ENCODE measurements at places on chromosomes 2 and 18. TPM values are rescaled to one million over a fixed set of nuclear protein-coding genes. Genes with fewer than 3 reads are reported as not detected.

GRCh38 chr18:48735080-48735676 is 196.3 kb downstream of the CTIF start:
- DNase-seq, result no peak

The POTEE gene
- total RNA-seq, result 0.40 TPM

The ZNF236 gene
- 23.0 TPM for total RNA-seq

GRCh38 chr2:46831051-46831868 is 84.3 kb downstream of the MCFD2 start:
- no peak for DNase-seq

DNA sequence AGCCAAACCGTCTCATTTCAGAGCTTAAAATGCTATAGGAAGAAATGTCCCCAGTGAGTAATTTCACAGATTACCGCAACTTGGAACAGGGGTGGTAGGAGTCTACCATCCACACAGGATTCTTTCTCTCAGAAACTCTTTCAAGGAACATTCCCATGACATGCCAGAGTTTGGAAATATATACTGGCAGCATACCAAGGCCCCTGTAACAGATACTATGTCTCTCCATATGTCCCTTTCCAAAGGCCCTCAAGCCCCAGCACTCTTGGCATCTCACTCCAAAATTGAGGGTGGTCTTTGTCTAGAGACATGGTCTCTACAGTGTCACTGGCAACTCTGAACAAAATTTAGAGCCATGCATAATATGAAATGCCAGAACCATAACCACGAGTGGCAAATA is 11.0 kb downstream of the FIGLA start:
- DNase-seq, result no peak

GRCh38 chr2:11571170-11571569 is 37.3 kb downstream of the GREB1 start:
- no peak for DNase-seq

The VIT gene
- total RNA-seq, result 1.5 TPM

DNA sequence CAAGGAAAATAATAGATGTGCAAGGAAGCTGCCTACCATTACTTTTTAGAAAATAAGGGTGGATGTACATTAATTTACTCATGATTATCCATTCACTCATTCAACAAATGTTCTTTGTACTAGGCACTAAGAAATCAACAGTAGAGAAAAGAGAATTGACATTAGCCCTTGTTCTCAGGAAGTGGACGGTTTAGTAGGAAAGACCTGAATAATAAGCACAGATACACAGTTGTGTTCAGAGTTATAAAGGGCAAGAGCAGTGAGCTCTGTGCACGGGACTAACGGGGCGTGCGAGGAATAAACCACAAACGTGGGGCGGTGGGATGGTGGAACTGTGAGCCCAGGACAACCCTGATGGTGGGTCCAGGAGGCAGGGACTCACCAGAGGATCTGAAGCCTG is 94.4 kb upstream of the MBOAT2 start:
- no peak for DNase-seq

GRCh38 chr18:79608999-79609461 is 70.6 kb upstream of the CTDP1 start:
- no peak for DNase-seq

The GLI2 gene
- total RNA-seq, result 9.9 TPM

DNA sequence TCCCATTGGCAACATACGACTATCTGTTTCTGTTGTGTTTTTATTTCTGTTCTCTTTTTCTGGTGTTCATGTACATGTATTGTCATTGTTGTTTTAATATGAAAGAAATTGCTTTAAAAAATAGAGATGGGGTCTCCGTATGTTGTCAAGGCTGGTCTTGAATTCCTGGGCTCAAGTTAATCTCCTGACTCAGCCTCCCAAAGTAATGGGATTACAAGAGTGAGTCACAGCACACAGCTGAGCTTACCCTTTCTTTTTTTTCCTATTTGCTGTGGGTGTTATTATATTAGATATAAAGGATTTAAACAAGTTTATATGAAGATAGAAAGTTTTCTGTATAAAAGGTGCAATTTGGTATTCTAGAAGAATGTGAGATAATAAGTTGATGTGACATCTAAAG is 554.6 kb downstream of the DSC3 start:
- no peak for DNase-seq

DNA sequence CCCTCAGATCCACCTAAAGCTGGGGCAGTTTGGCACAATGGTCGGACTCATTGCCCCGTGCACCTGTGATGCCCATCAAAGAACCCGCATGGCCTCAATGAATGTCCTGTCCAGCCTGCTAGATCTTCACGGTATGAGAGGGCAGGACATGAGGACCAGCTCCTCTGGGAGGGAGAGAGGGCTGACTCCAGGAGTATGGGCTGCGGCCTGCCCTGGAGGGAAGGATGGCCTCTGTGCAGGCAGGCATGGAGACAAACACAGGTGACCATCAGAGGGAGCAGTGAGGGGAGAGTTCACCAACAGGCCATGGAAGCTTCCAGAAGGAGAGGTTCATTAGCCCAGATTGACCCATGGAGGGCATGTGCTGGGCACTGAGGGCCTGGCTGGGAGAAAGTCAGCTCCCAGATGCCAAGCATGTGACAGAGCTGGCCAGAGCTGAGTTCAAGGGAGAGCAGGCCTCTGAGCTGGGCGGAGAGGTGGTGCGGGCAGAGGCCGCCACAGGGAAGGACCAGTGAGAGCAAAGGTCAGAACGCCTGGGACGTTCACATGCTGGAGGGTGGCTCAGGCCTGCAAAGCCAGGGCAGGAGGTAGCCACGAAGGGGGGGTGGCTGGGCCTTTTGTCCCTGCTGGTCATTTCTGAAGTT is 36.2 kb downstream of the HJURP start:
- DNase-seq, result no peak

The TMEM37 gene
- 0.69 TPM for total RNA-seq

The MAP2 gene
- total RNA-seq, result 541 TPM

DNA sequence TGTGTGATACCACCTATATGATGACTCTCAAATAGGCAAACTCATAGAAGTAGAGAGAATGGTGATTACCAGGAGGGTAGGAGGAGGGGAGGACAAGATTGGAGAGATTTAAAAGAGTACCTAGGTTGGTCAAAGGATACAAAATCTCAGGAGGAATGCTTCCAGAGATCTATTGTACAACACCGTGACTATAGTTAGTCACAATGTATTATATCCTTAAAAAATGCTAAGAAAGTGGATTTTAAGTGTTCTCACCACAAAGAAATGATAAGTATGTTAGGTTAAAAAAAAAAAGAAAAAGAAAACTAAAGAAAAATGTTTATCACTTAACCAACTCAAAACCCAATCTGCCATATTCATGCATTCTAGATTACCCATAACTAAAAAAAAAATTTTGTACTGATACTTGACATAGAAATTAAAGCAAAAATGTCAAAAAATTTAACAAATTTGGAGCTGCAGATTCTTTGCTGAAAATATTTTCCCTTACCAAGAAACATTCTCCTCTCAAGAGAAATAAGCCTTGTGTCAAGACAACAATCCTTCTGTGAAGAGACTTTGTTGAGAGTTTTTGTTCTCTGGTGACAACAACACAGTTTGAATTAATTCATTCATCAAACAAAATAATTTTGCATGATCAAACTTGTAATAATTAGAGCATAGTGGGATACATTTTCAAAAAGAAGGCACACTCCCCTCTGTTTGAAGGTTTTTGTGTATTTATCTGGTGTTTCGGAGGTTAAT is 213.1 kb downstream of the DNER start:
- no peak for DNase-seq

- no peak for DNase-seq
Observed at GRCh38 chr2:62736899-62737559, 31.5 kb downstream of the EHBP1 start.

GRCh38 chr18:75428490-75428889 is 987 bp upstream of the SMIM21 start:
- no peak for DNase-seq

The WNT6 gene
- 6.5 TPM for total RNA-seq

The REG1B gene
- total RNA-seq, result not detected

The RAPGEF4 gene
- 65.8 TPM for total RNA-seq

DNA sequence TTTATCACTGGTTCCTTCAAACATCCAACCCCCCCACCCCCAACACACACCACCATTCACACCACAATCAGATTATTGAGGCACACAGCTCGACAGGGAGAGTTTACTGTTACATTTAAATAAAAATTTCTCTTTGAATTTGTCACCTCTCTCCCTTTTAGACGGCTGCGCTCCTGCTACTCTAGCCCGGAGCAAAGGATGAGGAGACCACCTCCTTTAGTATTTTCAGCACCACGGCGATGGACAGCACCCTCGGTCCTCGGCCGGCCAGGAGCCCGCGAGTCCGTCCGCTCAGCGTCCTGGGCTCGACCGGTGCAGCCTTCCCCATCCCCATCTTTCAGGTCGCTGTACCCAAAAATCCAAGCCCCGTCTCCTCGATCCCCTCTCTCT is 892 bp downstream of the CELF4 start:
- peak; percentile 88 for DNase-seq

The RDH14 gene
- 32.9 TPM for total RNA-seq

The GALNT5 gene
- total RNA-seq, result 7.6 TPM

DNA sequence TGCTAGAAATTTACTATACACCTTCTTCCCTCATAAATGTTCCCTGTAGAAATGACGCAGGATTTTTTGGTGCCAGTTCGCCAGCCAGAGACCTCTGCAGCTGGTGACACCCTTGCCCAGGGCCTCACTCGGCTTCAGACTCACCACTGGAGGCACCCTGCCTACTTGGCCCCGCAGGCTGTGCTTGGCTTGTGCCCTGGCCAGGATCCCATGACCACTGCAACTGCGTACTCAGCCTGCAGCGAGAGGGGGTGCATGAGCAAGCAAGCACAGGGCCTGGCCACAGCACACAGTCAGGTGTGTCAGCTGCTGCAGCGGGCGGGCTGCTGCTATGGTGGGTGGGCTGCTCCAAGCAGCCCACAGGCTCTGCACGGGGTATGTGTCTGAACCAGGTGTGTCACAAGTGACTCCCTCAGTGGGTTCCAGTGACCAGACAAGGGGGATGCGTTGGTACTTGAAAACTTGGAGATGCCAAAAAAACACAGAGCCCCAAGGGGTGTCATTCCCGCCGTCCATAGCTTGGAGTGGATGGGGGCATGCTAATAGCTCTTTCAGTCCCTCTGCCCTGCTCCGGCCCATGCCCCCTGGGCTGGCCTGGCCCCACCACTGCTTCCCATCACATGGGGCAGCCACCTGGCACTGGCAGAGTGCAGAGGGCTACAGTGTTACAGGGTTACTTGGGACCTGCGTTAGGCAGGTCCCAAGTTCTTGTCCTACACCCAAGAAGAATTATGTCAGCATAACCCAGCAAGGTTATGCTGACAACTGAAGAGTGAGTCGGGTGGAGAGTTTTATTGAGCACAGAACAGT is 46.6 kb upstream of the TANC1 start:
- no peak for DNase-seq

DNA sequence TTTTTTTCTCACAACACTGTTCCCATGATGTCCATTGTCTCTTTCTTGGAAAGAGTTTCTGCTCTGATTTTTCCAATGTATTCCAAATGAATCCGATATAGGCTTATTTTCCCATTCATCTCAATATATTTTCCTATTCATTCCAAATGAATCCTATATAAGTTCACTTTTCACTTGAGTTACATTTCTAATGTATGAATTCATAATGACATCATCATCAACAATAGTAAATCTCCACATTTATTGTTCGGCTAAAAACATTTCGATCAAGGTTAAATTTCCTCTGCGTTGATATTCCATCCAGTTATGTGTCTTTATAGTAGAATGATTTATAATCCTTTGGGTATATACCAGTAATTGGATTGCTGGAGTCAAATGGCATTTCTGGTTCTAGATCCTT is 76.7 kb upstream of the SLC8A1 start:
- no peak for DNase-seq

DNA sequence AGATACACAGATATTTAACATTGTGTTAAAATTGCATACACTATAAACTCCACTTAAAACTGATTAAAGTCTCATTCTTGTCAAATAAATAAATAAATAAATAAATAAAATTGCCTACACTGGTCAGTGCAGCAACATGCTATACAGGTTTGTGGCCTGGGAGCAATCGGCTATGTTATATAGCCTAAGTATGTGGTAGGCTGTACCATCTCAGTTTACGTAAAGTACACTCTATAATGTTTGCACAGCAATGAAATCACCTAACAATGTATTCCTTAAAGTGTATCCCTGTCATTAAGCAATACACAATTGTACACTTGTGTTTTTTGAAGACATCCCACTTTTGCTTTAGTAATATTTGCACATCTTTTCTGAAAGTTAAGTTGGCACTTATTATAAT is 337.7 kb upstream of the SETBP1 start:
- DNase-seq, result no peak

The APCDD1 gene
- total RNA-seq, result 91.9 TPM

GRCh38 chr2:6812857-6813530 is 52.7 kb downstream of the CMPK2 start:
- no peak for DNase-seq

The MYCN gene
- 7.9 TPM for total RNA-seq

- no peak for DNase-seq
Observed at GRCh38 chr18:74478316-74478715, 17.8 kb upstream of the CNDP2 start.

The SCYGR4 gene
- total RNA-seq, result not detected

- DNase-seq, result no peak
Observed at GRCh38 chr18:42047721-42048120, 92.7 kb downstream of the PIK3C3 start.

Measured in spinal cord (tissue), 10 donors.